Activated naive CD4-positive, alpha-beta T cell treated with anti-CD3 and anti-CD28 coated beads, Interleukin-2, amount 10 ng/mL, durations not matched to agents 7 days and 5 days (primary cell): ENCODE measurements at places on chromosomes 11 and 22.

GRCh38 chr11:60788401-60789125, 3.4 kb downstream of the MS4A10 start:
- no peak for DNase-seq

GRCh38 chr22:24105631-24106030, 75.7 kb upstream of the SUSD2 start:
- no peak for DNase-seq

DNA sequence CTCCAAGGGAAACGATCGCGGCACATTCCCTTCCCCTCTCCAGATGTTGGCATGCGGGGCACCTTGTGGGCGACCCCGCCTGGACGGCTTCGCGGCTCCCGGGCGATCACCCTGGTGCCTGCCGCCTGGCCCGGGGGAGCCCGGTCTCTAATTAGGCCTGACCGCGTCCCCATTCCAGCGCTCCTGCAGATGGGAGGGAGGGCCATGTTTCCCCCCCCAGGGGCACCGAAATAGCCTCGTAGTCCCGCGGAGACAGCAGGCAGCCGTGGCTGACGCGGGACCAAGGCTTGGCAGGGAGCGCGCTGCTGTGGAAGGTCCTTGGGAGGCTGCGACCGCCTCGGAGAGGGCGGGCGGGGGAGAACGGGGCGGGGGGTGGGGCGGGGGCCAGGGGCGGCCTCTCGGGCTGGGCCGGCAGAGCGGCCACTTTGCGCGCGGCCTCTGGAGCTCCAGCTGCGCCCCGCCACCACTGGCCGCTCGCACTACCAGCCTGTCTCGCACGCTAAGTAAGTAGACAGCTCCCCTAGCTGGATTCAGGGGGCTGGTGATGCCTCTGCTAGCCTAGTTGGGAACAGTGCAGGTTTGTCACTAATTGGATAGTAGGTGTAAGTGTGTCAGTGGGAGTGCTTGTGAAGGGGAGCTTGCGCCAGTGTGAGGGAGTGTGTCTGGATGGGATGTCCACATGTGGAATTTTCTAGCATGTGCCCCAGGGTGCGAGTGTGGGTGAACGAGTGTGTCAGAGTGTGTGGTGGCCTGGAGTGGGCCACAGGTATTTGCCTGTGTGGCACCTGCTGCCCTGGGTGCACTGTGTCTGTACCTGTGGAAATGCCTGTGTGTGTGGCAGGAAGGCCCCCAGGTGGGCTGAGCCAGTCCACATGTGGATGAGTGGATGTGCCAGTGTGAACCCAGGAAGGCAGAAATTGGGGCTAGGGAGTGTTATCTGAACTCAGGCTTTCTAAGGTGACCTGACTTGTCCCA, at the start of gene INSC:
Gene INSC, plus strand, starts transcription at position 423 of the 975 bp plus-strand sequence. CDS start 34,252 bp downstream, outside the sequence.
- no peak for DNase-seq

DNA sequence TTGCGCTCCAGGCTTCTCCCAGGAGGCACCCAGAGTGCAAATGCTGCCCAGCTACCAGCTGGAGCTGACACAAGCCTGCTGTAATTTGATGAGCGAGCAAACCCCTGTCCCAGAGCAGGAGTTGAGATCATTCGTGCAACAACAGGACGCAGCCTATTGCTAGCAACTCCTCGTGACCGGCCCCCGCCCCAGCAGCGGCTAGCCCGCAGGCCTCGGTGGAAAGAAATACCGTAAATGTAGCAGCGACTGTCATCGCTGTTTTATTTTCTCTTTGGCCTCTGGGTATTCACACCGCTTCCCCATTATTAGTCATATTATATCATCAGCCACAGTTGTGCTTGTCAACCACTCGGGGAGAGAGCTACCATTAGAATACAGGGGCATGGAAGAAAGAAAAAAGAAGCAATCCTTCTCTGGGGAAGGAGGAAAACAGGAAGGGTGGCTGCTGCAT, 59.2 kb upstream of the ATXN10 start:
- DNase-seq = peak; percentile 35

DNA sequence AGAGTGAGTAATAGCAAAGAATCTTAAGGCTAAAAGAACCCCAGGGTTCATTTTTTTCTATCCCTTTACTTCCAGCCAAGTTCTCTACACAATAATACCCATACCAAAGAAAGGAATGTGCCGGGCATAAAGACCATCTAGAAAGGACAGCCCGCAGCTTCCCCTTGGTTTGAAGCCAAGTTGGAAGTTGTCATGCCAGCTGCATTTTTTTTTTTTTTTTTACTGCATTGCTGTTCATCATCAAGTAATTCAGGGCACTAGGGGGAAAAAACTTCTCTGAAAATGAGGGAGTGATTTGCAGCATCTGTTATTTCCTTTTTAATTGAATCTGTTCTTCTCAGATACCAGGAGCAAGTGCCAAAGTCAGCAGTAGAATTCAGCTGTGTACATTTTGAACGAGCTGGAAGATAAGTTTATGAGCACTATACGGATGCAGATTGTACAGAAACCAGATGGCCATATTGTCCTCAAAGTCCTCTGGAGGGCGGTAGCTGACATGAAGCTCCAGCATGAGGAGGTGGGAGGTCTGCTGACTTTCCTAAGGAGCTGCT, 56.4 kb downstream of the UBASH3B start:
- DNase-seq = no peak

DNA sequence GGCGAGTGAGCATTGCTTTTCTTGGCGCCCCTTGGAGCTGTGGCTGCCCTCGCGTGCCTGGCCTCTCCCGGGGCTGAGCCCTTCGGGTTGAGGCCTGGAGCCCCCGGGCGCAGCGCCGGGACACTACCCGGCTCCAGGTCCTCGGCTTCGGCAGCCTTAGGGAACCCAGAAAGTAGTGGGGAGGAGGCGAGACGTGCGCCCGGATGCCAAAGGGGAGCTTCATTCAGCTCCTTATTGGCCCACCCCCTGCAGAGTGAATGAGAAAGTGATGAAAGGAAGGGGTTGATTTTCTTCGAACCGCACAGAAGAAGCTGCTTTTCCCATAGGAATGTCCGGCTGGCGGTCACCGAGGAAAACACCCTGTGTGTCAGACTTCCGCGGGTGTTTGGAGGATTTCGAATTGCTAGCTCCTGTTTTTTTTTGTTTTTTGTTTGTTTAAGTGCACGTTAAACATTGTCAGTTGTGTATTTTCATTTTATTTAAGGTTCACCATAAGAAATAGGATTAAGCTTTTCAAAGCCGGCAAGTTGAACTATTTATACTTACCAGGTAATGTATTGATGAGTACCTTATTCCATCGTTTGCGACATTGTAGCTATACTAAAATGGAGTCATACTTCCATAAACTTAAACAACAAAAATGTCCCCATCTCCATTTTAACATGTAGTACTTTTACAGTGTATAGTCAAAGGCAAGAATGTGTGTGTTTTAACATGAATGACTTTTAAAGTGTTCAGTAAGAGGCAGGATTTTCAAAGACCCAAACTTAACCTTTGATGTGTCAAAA, 841 bp upstream of the EIF4G2 start:
- DNase-seq = peak; percentile 63
